ENCODE measurements at places on chromosomes 2 and 18.

- no peak for DNase-seq
These were observed 10.9 kb downstream of the GNLY start for GRCh38 chr2:85704800-85705679.

DNA sequence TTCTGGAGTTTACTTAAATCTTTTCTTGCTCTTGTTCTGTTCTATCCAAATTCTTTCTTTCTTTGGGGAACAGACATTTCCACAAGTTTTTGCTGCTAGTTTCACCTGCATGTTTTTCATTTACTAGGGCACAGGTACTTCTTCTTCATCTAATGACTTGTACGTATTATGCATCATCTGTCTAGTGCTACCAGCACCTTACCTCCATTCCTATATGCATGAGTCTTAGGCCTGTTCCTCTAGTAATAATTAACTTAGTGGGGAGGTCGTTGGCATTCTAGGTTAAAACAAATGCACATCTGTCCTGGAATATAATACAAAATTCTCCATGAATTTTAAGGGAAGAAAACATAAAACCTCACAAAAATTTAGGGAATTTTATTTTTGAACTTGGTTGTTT, 164.5 kb upstream of the STON1 start:
- no peak for DNase-seq

- DNase-seq: no peak
These were observed 748.2 kb upstream of the ID2 start for GRCh38 chr2:7933672-7934071.

GRCh38 chr2:159149747-159150146, 136.8 kb downstream of the WDSUB1 start:
- DNase-seq: no peak

DNA sequence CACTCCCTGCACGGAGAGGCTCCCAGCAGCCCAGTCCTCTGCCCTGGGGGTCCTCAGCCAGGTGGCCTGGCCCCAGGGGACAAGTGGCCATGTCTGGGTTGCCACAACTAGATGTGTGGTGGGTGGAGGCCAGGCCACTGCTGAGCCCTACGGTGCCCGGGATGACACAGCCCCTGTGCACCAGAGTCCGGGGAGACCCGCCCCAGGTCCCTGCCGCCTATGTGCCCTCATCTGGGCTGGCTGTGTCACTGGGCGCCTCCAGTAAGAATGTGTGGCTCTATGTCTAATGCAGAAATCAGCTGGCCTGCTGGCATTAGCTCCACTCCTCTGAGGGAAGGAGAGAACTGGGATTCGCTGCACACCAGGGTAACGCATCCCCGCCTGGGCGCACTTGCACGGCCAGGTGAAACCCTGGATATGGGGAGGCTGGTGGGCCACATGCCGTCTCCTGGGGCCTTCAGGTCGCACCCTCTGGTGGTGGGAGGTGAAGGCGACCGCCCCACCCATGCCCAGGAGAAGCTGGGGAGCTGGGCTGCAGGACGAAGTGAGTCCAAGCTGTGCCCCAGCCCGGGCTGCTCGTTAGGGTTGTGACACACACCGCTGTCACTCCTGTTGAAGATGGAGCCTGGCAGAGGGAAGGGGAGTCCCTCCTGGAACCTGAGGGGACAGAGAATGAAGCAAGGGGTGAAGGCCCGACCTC, 136.1 kb downstream of the PTGR3 start:
- no peak for DNase-seq

DNA sequence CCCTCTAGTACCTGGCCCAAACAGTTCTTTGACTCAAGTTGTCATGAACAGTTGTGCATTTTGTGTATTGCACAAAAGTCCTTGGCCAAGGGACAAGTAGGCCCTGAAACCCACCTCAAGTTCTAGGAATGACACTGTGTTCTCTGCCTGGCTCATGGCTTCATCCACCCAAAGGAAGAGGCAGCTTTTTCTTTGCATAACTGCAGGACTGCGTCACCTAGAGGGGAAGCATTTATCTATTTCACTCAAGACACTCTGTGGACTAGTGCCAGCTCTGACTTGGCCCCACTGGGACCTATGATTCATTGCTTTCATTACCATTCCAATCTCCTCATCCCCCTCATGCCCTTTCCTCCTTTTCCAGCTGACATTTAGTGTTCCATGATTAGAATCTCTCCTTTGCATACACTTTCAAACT, 119.3 kb upstream of the SIX2 start:
- no peak for DNase-seq

DNA sequence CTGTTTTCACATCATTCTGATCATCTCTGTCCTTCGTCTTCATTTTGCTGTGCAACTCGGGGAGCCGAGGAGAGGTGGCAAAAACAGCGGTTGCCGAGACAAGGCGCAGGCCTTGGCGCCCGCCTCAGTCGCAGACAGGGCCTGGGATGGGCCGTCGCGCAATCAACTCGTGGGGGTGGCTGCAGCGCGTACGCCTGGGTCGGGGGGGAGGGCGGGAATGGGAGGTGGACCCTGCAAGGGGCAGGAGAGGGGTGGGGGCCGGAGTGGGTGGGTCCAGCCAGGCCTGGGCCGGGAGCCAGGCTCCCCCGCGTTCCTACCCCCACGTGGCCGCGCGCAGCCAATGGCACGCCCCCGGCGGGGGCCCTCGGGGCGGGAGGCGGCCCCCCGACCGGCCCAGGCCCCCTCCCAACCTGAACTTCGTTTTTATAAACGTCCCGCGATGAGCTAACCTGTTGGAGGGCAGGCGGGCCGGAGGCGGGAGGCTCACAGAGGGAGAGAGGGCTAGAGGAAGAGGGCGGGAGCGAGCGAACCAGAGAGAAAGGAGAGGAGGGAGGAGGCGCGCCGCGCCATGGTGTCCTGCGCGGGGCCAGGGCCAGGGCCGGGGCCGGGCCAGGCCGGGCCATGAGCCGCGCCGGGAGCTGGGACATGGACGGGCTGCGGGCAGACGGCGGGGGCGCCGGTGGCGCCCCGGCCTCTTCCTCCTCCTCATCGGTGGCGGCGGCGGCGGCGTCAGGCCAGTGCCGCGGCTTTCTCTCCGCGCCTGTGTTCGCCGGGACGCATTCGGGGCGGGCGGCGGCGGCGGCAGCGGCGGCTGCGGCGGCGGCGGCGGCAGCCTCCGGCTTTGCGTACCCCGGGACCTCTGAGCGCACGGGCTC, at the start of gene HOXD13:
Gene HOXD13, plus strand, starts transcription at position 452 of the 875 bp plus-strand sequence. Its CDS starts 170 bp downstream, at position 622.
- peak; percentile 31 for DNase-seq

DNA sequence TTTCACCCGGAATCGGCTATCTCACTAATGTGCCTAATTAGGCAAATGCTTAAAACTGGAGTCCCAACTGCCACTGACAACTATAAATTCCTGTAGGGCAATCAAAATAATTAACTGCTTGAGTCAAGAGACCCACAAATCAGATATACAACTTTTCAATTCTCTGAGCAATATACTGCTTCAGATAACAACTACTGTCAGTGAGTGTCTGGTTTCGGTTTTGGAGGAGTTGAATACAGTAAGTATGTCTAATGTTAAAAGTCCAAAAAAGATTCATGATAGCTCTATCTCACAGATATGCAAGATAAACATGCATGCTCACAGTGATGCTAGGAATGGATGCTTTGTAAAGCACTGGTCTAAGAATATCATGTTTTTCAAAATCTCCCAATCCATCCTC, 283.3 kb downstream of the NRXN1 start:
- no peak for DNase-seq

DNA sequence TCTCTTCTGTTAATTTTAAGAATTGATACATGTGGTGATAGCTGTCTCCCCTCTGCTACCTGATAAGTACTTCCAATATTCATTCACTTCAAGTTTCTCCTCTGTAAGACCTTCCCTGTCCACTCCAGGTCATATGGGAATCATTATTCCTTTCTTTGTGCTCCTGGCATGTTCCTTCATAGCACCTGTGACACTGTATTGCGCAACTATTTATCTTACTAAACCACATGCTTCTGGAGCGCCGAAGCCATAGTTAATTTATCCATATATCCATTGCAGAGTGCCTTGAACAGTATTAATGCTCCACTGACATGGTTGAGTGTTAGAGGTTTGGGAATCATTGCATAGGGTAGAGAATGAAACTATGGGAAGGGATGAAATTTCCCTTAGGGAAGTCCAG, 7.9 kb upstream of the PRKD3 start:
- no peak for DNase-seq

GRCh38 chr18:43267818-43268217, 9.5 kb downstream of the SYT4 start:
- no peak for DNase-seq

DNA sequence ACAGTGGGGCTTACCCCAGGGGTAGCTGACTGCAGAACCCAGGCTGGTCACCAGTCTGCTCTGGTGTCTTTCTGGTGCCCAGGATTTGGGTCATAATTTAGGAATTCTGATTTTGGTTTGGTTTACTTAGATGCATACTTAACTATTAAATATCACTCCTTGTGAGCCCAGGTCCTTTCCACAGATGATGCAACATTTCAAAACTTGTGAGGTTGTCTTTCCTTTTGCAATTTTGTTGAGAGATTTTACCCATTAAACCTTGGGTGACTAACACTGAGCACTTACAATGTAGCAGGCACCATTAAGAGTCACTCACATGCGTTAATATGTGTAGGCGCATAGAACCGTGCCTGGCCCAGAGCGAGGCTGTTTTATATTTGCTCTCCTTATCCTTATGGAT, 61.8 kb upstream of the RPL31 start:
- no peak for DNase-seq

DNA sequence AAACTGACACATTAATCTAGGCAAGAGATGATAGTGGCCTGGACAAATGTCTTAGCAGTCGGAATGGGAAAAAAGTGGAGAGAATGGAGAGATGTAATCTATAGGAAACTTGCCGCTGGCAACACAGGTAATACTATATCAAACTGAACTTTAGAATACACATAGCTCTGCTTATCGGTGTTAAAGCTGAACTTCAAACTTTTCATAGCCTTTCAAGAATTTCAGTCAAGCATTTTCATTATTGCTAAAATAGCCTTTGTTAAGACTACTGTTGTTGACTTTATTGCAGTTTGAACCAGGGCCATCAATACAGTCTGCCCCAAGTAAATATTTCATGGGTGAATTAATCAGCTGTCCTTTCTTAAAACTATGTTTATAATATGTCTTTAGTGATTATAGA, 12.9 kb upstream of the CHST9 start:
- no peak for DNase-seq

- DNase-seq: no peak
These were observed 326.4 kb upstream of the SPHKAP start for GRCh38 chr2:228507870-228508269.

DNA sequence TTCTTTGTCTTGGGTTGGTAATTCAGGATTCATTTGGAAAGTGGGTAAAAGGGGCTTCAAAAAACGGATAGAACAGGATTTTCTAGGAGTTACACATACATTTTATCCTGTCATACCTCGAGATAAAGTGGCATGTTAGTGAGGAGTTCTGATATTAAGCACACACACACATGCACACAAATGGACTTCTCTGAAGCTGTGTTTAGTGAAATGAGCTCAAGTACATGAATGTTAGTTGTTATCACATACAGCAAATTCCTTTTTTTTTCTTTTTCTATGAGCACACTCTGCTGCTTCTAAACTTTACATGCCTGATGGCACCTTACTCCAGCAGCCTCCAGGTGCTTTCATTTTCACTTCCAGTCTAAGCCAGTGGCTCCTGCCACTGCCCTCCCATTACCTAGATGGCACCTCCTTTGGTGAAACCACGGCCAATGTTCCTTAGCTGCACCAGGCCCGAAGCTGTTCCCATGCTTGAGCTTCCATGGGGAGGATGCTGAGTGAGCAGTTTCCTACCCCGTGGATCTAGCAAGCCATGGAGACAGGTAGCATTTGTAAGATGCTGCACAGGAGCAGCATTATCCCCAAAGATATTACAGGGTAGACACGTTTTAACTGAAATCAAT, 49.7 kb downstream of the STAT1 start:
- DNase-seq: no peak

DNA sequence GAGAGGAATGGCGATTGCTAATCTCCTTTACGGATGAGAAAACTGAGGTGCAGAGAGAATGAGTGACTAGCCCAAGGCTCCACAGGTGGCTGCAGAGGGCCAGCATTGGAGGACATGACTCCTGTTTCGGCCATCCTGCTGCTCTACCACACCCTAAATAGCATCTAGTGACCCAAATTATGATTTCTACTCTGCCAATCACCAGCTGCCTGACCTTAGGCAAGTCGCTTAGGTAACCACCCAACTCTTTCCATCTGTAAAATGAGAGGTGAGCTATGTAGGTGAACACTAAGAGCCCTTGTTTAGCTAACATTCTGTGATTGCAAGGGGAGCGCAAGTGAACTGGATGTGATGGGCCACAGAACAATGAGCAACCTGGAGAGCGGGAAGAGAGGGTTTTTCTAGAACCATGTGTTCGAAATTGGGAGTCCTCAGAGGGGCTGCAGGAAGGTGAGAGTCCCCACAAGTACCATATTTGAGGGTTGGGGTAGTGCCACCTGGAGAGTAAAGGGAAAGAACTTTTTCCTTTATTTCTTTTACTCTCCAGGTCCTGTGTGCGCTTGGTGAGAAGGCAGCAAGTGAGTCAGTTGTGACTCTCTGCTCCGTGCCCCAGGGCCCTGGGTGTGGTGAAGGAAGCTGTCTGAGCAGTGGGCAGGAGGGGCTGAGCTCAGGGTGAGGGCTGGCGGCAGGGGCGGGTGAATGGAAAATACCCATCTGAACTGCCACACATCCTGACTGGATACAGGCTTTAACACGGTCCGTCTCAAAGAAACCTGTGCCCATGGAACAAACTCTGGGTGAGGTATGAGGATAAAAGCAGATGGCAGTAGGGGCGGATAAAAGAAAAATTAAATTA, 2.4 kb downstream of the CYP27C1 start:
- peak; percentile 37 for DNase-seq

- no peak for DNase-seq
These were observed 139.4 kb upstream of the SERTAD2 start for GRCh38 chr2:64792995-64793639.

Measured in activated T-cell treated with anti-CD3 and anti-CD28 coated beads, Interleukin-2, amount 50 U/mL, for 48 hours (primary cell).